ENCODE measurements at places on chromosomes 11 and 22. TPM values are rescaled to one million over a fixed set of nuclear protein-coding genes. Genes with fewer than 3 reads are reported as not detected.

GRCh38 chr11:66045177-66045639 lies 3.8 kb downstream of the GAL3ST3 start:
- peak; percentile 88 for DNase-seq

- DNase-seq = no peak
Measured at GRCh38 chr11:18790883-18791206, 753 bp downstream of the PTPN5 start.

Gene GLYATL1
- total RNA-seq = 0.42 TPM

DNA sequence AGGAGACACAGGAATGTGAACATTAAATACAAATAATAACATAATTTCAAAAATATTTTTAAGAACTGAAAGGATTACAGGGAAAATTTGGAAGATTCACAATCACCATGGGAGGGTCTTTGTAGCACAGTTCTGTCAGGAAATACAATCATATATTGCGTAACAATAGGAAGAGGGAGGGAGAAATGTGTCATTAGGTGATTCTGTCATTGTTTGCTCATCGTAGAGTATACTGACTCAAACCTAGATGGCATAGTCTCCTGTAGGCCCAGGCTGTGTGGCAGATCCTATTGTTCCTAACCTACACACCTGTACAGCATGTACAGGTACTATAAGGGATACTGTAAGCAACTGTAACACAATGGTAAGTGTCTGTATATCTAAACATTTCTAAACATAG lies 330.4 kb downstream of the BRD1 start:
- DNase-seq = no peak

DNA sequence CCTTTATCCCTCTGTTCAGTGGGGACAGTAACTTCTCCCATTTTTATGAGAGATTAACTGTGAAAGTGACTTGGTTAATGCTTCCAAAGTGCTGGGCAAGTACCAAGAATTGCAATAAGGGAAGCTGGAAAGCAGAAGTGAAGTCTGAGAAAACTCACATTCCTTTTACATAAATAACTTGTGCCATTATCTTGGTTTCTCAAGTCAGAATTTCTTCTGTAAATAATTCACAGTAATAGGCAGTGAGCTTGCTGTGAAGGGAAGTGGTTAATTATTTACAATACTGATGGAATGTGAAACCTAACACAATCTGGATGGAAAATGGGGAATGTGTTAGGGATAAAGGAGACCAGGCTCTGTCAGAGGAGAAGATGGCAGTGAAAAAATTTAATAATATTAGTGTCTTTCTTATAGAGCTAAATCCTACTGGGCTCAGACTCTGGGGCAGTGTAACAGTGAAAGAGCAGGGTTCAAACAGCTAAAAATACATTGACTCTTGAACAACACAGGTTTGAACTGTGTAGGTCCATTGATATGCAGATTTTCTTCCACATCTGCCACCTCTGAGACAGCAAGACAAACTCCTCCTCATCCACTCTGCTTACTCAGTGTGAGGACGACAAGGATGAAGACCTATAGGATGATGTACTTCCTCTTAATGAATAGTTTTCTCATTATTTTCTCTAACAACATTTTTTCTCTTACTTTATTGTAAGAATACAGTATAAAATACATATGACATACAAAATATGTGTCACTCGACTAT lies 251.5 kb upstream of the ISX start:
- DNase-seq = no peak

Gene NCAM1
- 819 TPM for total RNA-seq

DNA sequence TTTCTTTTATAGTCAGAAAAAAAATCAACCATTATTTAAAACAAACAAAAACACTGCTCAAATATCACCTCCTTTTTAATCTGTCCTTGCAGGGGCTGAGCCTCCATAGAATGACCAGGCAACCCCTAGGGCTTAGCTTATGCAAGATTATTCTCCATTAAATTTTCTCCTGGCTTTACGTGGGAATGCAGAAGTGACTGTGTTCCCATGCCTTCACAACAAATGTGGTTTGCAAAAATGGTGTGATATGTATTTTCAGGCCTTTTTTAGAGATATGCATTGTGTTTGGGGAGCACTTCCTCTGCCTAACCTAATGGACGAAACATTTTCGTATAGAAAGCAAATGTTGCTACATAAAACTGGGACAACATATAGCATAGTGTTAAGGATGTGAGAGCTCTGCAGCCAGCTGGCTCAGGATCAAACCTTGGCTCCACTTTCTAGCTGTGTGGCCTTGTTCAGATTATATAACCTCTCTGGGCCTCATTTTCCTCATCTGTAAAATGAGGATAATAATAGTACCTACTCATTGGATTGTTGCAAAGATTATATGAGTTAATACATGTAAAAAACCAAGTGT lies 82.6 kb downstream of the PARVA start:
- no peak for DNase-seq

DNA sequence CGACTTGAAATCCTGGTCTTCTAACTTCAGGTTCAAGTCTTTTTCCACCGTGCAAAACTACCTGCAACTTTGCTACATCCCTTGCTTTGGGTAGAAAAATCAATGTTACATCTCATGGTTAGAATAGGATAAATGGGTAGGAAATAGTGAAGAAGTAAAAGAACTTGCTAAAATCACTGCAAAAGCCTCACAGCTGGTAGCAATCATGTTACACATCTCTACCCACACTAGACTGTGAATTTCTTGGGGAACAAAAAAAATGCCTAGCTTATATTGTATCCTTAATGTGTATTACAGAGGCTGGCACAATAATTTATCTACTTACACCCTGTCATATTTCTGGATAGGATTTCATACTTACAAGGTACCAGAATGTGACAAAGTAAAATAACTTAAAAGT lies 133.8 kb downstream of the FAM181B start:
- DNase-seq = no peak

GRCh38 chr11:116517077-116517476 lies 255.7 kb downstream of the BUD13 start:
- DNase-seq = no peak

Gene IGSF9B
- 209 TPM for total RNA-seq

Gene YWHAH
- 250 TPM for total RNA-seq

- peak; percentile 56 for DNase-seq
Measured at GRCh38 chr11:46361283-46362155, 14.3 kb downstream of the DGKZ start.

DNA sequence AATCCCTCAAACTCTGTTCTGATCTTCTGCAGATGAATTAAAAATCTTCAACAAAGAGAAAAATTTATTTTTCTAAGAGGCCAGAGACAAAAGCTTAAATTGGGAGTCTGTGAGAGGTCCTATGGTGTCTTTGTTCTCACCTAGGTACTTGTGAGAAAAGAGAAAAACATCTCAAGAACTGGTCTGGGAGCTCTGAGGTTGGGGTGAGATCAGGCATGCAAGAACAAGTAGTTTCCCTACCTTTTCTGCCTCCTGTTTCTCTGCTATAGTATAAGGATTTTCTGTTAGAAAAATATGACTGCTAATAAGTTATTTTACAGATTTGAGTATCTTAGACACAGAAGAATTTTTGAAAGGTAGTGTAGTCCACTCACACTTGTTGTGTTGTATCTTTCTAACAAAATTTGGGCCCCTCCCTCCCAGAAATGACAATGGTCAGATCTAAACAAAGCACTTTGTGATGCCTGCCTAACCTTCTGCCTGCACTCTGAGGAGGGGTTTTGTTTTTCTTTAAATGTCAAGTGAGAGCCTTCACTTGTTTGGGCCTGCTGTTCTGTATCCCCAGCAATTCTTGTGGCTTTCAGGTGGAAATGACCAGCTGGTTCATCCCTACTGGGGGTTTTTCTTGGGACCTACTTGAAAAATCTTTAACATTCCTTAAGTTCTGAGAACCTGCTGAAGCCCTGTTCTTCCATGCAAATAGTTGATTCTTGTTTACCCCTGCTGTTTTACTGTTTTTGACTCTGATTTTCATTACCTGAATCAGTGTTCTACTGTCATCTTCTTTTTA lies 13.6 kb upstream of the OR51S1 start:
- DNase-seq = no peak

- no peak for DNase-seq
Measured at GRCh38 chr11:569158-569885, 6.9 kb upstream of the PHRF1 start.

- no peak for DNase-seq
Measured at GRCh38 chr11:78319453-78319955, 98.1 kb downstream of the GAB2 start.

- no peak for DNase-seq
Measured at GRCh38 chr22:30422481-30423300, 2.9 kb upstream of the MTFP1 start.

Gene DBX1
- 0.29 TPM for total RNA-seq

DNA sequence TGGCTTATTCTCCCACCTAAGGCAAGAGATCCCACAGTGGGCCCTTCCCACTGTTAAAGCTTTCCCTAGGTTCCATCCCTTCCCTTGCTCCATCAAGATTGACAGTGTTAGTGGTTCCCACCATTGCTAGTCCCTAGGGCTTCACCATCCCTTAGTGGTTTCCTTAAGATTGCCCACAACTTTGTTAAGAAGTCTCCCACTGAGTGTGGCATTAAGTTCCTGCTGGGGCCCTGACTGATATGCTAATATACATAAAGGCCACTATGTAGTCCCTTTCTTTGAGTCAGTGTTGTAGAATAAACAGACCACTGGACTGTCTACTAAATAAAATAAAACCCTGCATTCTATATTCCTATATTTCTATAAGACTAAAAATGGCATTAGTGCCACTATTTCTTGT lies 176.1 kb downstream of the GUCY1A2 start:
- no peak for DNase-seq

Gene BIRC3
- total RNA-seq = not detected

GRCh38 chr11:79807506-79807905 lies 366.7 kb upstream of the TENM4 start:
- DNase-seq = no peak

Gene ZBTB44
- total RNA-seq = 23.3 TPM

Gene TMA7B
- total RNA-seq = not detected

DNA sequence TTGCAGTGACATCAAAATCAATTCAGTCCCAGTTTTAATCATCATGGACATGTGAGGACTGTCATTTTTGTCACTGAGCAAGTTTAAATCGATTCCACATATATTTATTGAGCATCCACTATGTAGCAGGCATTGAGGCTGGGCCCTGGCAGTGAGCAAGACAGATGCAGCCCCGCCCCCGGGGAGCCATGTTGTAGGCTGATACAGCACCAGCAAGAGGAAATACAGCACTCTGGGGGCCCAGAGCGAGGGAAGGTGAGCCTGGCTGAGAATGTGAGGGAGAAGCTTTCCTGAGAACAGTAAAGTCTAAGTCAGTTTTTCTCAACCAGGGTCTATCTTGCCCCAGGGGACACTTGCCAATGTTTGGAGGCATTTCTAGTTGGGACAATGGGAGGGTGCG lies 108.6 kb upstream of the ASPHD2 start:
- no peak for DNase-seq

GRCh38 chr11:46387919-46388618 lies 3.5 kb downstream of the CHRM4 start:
- no peak for DNase-seq

Gene VPREB1
- not detected for total RNA-seq

DNA sequence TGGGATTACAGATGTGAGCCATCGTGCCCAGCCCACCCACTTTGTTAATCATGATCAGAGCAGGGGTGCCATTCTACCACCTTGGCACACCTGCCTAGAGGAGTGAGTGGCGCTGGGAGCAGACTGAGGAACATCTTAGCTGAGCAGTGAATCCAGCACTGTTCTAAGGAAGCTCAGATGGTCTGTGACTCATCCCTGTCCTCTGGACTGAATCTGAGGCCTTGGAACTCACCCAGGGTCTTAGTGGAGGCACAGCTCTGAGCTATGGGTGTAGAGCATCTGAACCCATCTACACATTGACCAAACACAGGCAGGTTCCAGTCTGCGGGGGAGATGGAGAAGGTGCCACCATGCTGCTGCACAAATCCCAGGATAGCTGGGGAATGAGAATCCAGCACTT lies 14.9 kb downstream of the PGAP2 start:
- no peak for DNase-seq

Gene CATSPERZ
- not detected for total RNA-seq

- DNase-seq = no peak
Measured at GRCh38 chr11:75275581-75275980, 35.0 kb downstream of the TPBGL start.

- DNase-seq = no peak
Measured at GRCh38 chr22:19118329-19118880, 3.8 kb downstream of the DGCR2 start.

- DNase-seq = no peak
Measured at GRCh38 chr22:44019846-44020245, 4.3 kb upstream of the PARVB start.

GRCh38 chr11:120586728-120587127 lies 75.2 kb downstream of the GRIK4 start:
- no peak for DNase-seq

Gene C22orf31
- not detected for total RNA-seq

DNA sequence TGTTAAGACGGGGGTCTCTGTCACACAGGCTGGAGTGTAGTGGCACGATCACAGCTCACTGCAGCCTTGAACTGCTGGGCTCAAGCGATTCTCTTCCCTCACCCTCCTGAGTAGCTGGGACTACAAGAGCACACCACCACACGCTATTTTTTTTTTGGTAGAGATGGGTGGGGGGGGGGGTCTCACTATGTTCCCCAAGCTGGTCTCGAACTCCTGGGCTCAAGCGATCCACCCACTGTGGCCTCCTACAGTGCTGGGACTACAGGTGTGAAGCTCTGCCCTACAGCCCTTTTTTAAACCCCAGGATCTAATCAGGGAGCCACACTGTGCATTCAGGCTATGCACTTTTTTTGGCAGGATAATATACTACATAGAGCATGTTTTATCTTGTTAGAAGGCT lies 1.4 kb upstream of the DHCR7 start:
- no peak for DNase-seq

GRCh38 chr11:57485217-57485990 lies 25.1 kb downstream of the RTN4RL2 start:
- DNase-seq = no peak

DNA sequence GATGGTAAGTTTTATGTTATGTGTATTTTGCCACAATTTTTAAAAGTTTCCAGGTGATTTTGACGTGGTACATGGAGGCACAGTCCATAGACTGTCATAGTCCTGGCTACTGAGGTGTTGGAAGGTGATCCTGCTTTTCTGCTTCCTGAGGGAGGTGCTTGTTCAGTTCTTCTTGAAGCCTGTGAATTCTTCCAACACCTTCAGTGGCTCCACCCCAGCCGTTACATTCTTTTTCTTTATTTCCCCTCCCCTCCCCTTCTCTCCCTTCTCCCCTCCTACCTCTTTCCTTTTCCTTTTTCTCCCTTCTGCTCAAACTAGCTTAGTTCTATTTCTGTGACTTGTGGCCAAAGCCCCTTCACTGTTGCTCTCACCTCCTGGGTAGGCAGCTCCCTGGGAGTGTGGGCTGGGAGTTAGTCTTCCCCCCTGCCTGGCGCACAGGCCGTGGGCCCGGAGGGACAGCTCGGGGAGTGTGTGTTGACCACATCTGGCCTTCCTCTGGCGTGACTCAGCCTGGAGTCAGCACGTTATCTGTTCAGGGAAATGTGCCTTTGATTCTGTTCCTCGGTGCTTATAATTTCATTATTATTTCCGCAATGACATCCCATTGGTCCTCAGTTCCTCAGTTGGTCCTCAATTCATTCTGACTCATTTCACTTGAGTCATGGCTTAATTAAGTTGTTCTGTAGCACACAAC lies 566.2 kb downstream of the TBC1D22A start:
- no peak for DNase-seq
